DMS79 (cell line): ENCODE measurements at places on chromosomes 6 and 20.

- DNase-seq: no peak
These were observed 52.9 kb upstream of the SLC22A16 start for GRCh38 chr6:110529355-110529754.

GRCh38 chr6:119890470-119890869, 540.9 kb upstream of the MAN1A1 start:
- DNase-seq: no peak

GRCh38 chr6:40163924-40164323, 229.7 kb upstream of the MOCS1 start:
- no peak for DNase-seq

GRCh38 chr6:109738667-109739066, 47.6 kb downstream of the FIG4 start:
- DNase-seq: no peak

DNA sequence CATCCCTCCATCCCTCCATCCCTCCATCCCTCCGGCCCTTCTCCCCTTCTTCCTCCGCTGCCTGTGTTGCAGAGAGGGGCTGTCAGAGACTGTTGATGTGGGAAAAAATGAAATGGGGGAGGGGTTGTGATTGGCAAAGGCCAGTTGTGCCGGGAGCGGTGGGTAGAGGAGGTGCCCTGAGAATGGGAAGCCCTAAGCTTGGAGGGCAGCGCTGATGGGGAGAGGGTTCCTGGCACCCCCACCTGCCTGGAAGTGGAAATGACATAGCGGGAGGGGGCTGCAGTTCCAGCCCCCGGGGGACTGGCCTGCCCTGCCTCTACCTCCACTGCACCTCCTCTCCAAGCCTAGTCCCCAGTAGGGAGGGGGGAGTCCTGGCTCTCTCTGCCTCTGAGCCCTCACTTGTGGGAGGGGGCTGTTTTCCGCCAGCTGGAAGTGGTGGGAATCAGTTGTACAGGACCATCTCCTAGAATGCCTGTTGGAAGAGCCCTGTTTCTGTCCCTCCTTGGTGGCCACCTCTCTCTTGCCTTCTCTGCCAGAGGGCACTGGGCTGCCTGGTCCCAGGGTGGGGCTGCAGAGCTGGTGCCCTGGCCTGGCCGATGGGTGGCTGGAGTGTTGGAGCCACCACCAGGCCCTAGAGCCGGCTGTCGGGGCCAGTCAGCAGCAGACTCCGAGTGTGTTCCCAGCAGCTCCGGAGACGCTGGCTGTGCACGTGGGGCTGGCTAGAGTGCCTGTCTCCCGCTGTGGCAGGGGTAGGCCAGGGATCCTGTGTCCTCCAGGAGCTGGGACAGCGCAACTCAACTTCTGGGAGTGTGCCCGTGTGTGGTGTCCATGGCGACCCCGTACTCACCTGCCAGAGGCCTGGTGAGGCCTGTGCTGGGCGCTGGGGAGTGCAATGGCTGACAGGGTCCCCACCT, 1.5 kb downstream of the DLGAP4 start:
- no peak for DNase-seq

- DNase-seq: no peak
These were observed 8.6 kb upstream of the ZSCAN16 start for GRCh38 chr6:28115799-28116198.

DNA sequence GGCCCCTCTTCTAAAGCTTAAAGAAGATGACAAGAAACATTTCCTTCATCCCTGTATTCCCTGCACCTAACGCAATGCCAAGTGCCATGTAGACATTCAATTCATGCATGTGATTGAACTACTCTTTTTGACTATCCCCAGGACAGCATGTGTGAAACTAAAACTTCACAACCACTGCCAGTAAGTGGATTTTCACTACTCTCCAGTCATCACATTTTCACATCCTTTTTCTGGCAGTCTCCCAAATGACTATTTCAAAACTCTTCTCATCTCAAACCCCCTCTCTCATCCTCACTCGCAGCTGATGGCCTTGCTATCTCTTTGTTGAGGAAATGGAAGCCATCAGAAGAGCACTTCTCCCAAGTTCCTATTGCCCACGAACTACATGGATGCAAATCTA, 122.6 kb downstream of the OPRM1 start:
- DNase-seq: no peak

- DNase-seq: no peak
These were observed 90.4 kb downstream of the PLEKHG1 start for GRCh38 chr6:150689900-150690590.

- no peak for DNase-seq
These were observed 165.8 kb downstream of the ZFAND3 start for GRCh38 chr6:37985355-37985754.
